Thoracic aorta (tissue), 2 donors: ENCODE measurements at places on chromosomes 3 and 15.

- DNase-seq: no peak
Measured at GRCh38 chr3:156373095-156373494, 181.8 kb downstream of the SSR3 start.

DNA sequence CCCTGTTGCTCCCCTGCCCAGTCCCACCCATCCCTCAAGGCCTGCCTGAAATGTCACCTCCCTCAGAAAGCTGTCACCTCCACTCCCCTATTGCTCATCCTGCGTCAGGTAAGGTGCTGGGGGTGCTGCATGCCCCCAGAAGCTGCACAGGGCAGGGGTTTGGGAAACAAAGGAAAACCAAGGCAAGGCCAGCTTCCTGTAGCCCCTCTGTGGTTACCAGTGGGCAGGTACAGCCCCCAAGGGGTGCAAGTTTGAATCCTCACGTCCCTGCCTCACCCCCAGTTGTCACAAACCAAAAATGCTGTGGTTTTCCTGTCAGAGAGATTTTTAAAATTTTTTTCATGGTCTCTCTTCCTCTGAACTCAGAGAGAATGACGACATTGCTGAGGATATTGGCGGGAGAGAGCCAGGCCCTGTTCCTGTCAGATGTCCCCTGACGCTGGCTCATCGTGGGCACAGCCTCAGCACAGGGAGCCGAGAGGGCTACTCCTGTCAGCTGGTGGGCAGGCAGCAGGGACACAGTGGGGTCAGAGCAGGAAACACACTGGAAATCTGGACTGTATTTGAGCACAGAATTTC lies 27.0 kb downstream of the PSTPIP1 start:
- DNase-seq: no peak

GRCh38 chr3:158568784-158569183 lies 2.2 kb upstream of the MLF1 start:
- no peak for DNase-seq

GRCh38 chr15:31104003-31104402 lies 2.5 kb upstream of the TRPM1 start:
- DNase-seq: no peak

DNA sequence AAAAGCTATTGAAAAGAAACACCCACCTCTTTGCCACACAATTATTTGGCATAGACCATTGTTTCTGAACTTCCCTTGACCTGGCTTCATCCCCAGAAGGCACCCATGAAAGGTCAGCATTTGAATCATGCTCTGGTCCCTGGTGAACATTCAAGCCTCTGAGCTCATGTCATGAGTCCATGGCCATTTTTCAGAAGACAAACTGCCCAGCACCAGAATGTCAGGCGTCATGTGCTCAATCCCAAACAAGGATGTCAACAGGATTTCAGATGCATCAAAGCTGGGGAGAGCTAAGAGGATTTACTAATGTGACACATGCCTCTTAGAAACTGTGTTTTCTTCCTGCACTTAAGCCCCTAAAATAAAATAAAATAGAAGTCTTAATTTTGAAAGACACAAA lies 41.3 kb downstream of the TMED3 start:
- no peak for DNase-seq

GRCh38 chr15:98121957-98122356 lies 161.5 kb downstream of the ARRDC4 start:
- DNase-seq: no peak

GRCh38 chr3:46926871-46927717 lies 49.5 kb downstream of the CCDC12 start:
- no peak for DNase-seq

GRCh38 chr15:69126054-69126469 lies 34.4 kb upstream of the GLCE start:
- no peak for DNase-seq

DNA sequence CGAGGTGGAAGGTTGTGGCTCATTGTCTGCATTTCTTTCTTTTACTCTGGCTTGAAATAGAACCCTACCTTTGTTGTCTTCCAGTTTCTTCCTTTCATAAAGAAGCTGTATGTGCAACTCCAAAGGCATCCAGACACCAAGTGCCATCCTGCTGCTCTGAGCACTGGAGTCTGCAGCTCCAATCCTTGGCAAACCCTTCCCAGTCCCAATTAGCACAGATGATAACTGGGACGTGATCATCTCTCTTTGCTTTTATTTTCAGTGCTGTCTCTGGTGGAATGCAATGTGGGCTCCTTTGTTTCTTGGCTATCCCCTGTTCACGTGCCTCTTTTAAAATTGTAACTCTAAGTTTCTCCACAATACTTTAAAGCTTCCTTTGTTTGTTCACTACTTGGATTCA lies 140.9 kb downstream of the AQP9 start:
- DNase-seq: no peak

DNA sequence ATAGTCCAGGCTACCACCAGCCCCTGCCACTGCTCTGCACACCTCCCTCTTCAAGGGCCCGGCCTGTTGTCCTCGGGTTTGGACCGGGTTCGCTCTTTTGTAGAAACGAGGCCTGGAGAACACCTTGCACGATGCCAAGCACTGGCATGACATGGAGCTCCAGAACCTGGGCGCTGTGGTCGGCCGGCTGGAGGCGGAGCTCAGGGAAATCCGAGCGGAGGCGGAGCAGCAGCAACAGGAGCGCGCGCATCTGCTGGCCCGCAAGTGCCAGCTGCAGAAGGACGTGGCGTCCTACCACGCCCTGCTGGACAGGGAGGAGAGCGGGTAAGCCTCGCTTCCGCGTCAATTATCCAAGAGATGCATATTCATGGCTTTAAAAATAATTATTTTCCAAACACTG lies 72.4 kb downstream of the BFSP2 start:
- DNase-seq: no peak
